ENCODE measurements at places on chromosomes 1 and 21.

DNA sequence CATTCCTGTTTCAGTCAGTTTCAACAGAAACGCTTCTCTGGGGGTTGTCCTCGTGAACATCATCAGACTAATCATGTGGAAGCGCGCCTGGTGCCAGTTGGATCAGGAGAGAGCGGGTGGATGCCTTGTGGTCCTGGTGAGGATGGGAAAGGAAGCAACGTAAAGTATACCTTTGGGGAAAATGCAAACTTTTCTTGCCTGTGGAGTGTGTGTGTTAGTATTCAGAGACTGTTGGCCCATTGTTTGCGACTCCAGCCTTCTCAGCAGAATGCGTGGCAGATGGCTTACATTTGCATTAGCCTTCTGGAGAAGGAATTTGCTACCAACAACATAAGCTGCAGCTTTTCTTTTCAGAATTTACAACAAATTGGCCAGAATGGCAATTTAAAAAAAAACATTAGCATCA, 173.9 kb downstream of the RWDD3 start:
- no peak for DNase-seq

DNA sequence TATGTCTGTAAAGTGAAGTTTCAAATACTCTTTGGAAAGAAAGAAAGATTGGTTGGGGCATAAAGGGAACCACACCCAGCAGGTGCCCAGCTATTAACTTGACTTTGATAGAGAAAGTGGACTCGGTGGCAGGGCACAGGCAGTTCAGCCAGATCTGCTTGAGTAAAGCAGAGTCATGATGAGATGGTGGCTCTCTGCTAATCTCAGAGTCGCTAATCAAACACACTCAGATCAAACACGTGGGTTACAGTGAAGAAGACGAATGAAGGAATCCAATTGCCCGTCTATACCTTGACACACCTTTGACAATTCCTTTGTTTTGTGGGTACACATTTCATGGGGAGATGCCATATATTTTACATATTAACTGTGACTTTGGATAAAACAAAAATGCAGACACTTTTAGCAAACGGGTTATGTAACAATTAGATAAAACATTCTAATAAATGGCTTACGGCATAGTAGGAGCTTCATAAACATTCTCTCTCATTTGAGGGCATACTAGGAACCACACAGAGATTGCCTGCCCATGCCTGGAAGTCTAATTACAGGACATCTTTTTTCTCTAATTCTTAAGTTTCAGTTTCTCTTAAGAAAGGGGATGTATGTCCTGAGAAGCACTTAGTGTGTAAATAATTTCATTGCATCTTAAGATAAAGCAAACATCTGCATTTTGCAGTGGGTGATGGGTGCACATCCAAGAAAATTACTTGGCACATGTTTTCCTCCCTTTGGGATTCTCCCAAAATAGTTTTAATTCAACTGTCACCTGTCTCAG, 7.2 kb downstream of the CBR1 start:
- DNase-seq = no peak

- DNase-seq = no peak
Measured at GRCh38 chr1:226453015-226453704, 45.3 kb upstream of the PARP1 start.

- no peak for DNase-seq
Measured at GRCh38 chr21:42447732-42448131, 44.0 kb downstream of the UBASH3A start.

DNA sequence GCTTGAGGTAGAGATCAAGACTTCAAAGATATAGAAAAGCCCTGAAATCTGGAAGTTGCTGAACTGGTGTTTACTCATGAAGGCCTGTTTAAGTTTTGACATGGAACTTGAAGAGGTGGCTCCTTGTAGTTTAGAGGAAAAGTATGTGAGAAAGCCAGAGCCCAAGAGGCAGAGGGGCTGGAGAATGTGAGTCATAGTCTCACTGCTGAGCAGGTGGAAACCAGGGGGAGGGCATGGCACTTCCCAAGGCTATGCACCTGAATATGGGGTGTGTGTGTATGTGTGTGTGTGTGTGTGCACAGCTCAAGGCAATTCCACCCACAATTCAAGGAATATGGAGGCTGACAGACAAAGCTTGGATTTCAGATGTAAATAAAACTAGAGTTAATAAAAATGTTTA, 46.8 kb upstream of the C1orf198 start:
- no peak for DNase-seq

DNA sequence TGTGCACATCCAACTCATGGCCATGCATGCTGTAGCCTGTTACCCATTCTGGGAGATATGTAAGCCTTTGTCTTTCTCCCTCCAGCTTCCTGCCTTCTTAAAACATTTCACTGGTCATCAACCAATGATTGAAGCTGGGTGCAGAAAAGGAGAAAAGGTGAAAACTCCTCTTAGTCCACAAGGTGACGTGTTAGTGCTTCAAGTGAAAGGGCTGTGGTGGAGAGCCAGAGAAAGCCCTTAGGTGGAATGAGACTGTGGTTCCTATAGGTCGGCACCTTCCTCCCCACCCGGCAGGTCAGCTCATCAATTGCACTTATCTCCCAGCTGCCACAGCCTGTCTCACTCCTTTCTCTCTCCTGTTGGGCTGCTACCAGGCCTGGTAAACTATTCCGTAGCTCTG, 30.4 kb downstream of the ERG start:
- DNase-seq = peak; percentile 17

GRCh38 chr1:67560580-67561255, 124.3 kb upstream of the GADD45A start:
- no peak for DNase-seq

DNA sequence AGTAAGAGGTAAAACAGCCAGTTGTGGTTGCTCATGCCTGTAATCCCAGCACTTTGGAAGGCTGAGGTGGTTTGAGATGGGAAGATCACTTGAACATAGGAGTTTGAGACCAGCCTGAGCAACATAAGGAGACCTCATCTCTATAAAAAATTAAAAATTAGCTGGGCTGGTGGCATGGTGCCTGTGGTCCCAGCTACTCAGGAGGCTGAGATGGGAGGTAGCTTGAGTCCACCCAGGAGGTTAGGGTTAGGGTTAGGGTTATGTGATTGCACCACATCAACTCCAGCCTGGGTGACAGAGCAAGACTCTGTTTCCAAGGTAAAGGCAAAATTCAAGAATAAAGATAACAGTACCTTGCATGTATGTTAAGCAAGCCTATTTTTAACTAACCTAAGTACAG, 3.5 kb downstream of the SAMSN1 start:
- DNase-seq = no peak

DNA sequence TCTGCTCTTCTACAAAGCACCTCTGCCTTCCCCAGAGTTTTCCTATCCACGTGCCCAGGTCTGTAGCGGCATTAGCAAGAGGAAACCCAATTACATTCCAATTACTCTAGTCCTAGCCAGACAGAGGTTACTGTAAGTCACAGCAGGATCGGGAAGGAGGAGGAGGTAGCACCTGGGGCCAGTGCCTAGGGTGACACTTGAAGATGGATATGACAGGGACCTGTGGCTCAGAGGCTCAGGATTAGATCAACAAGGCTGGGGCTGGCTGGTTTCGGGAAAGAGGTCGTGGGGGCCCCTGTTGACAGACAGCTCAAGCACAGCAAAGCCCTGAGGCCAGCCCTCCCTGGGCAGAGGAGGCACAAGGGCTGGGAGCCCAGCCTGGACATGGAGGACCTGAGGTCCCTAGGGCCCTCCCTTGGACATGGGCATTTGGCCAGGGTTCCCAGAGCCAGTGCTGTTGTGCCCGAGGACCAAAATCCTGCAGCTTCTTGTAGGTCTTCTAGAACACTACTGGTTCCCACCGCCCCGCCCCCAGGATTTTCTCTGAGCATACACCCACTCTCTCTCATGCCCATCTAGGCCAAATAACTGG, 3.0 kb upstream of the HCRTR1 start:
- no peak for DNase-seq

DNA sequence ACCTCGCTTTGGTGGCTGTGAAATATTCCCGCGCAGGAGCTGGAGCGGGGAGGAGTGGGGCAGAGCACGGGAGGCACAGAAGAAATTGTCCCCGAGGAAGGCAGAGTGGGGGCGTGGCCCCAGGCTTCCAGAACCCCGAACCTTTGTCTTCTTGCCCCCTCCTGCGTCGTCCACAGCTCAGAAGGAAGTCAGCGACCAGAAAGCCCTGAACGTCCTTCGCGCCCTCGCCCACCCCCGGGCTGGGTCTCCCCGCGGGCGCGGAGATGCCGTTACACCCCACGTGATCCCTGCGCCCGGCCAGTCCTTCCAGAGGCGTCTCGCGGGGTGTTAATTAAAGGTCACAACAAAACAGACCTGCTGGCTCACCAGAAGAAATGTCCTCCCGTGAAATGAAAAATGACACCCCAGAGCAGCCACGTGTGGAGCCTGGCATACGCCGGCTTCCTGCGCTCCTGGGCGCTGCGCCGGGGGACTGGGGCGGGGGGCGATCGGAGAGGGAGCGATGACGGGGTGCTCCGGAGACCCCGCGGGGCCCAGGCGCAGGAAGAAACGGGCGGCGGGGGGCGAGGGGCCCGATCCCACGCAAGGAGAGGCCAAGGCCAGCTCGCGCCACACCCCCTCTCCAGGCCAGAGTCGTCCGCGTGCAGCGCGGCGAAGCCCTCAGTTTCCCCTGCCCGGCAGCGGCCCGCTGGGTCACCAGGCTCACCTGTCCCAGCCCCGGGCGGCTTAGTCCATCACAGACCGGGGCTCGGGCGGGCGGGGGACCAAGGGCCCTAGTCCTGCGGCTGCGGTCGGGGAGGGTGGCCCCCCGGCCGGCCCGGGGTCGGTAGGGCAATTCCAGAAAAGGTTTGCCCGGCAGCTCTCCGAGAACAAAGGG, 995 bp upstream of the KIF26B start:
- DNase-seq = peak; percentile 58

GRCh38 chr1:71693581-71693980, 588.8 kb downstream of the NEGR1 start:
- no peak for DNase-seq

GRCh38 chr1:90391126-90391525, 326.0 kb downstream of the BARHL2 start:
- DNase-seq = no peak

GRCh38 chr1:244730153-244730933, 77.4 kb downstream of the DESI2 start:
- peak; percentile 76 for DNase-seq

GRCh38 chr1:244863491-244864252, 671 bp downstream of the HNRNPU start:
- peak; percentile 67 for DNase-seq

GRCh38 chr1:171265686-171266085, 17.4 kb downstream of the FMO1 start:
- DNase-seq = no peak

DNA sequence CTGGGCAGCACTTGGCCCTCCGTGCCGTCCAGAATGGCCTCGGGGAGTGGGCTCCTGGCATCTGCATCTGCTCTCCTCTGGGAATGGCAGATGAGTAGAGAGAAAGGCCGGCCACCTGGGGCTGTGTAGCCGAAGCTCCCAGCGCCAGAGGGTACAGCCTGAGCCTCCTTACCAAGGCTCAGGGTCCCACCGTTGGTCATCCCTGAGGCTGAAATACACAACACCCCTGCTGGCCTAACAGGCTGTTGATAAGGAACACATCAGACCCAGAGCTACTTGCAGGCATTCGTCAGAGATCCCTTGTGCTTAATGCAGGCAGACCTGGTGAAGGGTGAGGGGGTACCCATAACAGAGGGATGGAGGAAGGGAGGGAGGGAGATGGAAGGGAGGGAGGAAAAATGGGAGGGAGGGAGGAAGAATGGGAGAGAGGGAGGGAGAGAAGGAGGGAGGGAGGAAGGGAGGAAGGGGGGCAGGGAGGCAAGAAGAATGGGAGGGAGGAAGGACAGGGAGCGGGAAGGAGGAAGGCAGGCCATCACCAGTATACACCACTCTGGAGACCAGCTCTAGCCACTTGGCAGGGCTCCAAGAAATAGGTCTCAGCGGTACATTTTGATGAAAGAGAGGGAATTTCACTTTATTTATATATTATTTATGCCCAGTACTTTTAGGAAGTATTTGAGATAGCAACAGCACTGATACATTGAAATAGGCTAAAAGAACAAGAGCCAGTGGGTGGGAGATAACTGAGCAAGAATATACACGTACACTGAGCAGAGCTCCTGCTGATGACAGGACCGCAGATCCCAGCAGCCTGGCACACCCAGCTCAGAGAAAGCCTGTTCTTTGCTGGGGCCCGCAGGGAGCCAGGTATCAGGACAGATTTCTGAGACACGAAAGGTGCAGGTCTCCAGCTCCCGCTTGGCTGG, 315.0 kb upstream of the VAMP3 start:
- DNase-seq = peak; percentile 14

GRCh38 chr1:9406111-9406510, 113.4 kb downstream of the SPSB1 start:
- DNase-seq = no peak

DNA sequence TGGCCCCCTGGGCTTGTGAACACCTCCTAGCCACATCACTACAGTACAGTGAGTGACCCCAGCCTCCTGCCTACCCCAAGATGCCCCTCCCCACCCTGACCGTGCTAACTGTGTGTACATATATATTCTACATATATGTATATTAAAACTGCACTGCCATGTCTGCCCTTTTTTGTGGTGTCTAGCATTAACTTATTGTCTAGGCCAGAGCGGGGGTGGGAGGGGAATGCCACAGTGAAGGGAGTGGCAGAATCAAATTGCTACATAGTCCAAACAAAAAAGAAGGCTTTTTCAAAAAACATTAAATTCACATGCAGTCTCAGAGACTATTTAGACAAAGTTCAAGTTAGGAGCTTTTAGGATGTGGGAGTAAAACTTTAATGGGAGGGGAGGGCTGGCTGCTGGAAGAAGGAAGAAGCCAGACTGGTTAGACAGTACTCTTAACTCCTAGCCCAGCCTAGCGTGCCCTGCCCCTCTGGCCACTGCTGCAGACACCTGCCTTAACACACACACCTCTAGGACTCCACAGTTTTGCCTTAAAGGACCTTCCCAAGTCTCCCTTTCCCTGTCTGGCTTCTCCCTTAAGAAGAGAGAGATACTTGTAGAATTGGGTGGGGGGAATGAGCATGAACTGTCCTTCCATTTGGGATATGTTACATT, 9.4 kb downstream of the PEA15 start:
- DNase-seq = no peak

GRCh38 chr21:33152732-33153130, 77.0 kb upstream of the IFNAR2 start:
- DNase-seq = no peak

DNA sequence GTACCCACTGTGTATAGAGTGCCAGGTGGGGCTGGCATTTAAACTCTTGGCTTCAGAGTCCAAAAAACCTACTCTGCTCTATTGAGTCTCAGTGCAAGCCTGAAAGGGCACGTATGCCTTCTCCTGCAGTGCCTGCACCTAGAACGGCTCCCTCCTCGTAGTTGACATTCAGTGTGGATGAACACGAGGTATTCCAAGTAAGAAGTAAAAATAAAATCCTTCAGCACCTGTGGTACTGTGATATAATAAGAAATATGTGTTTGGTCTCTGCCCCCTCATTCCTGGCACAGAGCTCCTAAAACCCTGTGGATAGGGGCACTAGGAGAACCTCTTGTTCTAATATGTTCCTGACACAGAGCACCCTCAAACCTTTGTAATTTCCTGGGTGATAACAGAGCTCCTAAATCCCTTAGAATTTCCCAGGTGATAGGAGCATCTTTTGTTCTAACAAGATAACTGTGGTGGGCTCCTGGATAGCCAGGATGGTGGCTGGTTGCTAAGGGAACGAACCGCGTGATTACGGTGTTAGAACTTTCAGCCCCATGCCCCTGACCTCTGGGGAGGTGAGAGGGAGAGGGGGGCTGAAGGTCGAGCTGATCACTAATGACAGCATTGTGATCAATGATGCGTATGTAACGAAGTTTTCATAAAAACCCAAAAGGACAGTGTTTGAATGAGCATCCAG, 16.8 kb downstream of the UCK2 start:
- no peak for DNase-seq

GRCh38 chr1:170326186-170326585, 180.4 kb downstream of the NTMT2 start:
- DNase-seq = no peak

GRCh38 chr1:207221934-207222351, 99.5 kb upstream of the CD55 start:
- no peak for DNase-seq

Data from NCI-H146 (cell line).